T-helper 2 cell treated with Interferon-gamma antibody and Interleukin-4, amounts not matched to agents 100 ng/mL and 5 ng/mL, for 36 hours (primary cell): ENCODE measurements at places on chromosomes 5 and 9. TPM values are rescaled to one million over a fixed set of nuclear protein-coding genes. Genes with fewer than 3 reads are reported as not detected.

Gene PCA3
- not detected in 2 replicates for total RNA-seq

Gene LIX1
- not detected in 2 replicates for total RNA-seq

Gene SPATA31E1
- total RNA-seq, result not detected in 2 replicates

Gene GNE
- 18.4 and 19.4 TPM in 2 replicates for total RNA-seq

Gene ARSI
- not detected in 2 replicates for total RNA-seq

Gene CDC25C
- total RNA-seq, result 10.5 and 12.6 TPM in 2 replicates

Gene ARL14EPL
- total RNA-seq, result not detected in 2 replicates

Gene SHC3
- not detected in 2 replicates for total RNA-seq

Gene IGFBPL1
- 0.20 TPM in 1 of 2 replicates, not detected in the other for total RNA-seq

Gene PDLIM7
- 43.7 and 48.3 TPM in 2 replicates for total RNA-seq

Gene CARTPT
- not detected in 2 replicates for total RNA-seq

Gene KIF2A
- 174 and 177 TPM in 2 replicates for total RNA-seq

Gene C5orf58
- total RNA-seq, result not detected in 2 replicates

Gene PCDHGB2
- total RNA-seq, result 0.93 and 1.0 TPM in 2 replicates

Gene CDKN2A
- 21.2 and 24.1 TPM in 2 replicates for total RNA-seq

Gene MTAP
- 63.7 and 64.4 TPM in 2 replicates for total RNA-seq

Gene DMRTA1
- not detected in 2 replicates for total RNA-seq

Gene PTGES
- total RNA-seq, result 0.09 TPM in 1 of 2 replicates, not detected in the other

Gene LCN1
- not detected in 2 replicates for total RNA-seq

Gene SMIM33
- 0.59 and 0.80 TPM in 2 replicates for total RNA-seq

Gene IL4
- 4.0 and 7.9 TPM in 2 replicates for total RNA-seq

Gene FBP1
- not detected in 2 replicates for total RNA-seq

Gene CA9
- 0.27 and 0.30 TPM in 2 replicates for total RNA-seq

Gene IL9
- total RNA-seq, result 0.59 TPM in 1 of 2 replicates, not detected in the other

Gene ARID3C
- total RNA-seq, result 0.14 TPM in 2 replicates

Gene BTNL3
- total RNA-seq, result not detected in 2 replicates

Gene NR2F1
- not detected in 2 replicates for total RNA-seq

Gene SPAAR
- total RNA-seq, result not detected in 2 replicates

Gene GPX8
- total RNA-seq, result not detected in 2 replicates

Gene TSSK1B
- not detected in 2 replicates for total RNA-seq

Gene MLANA
- total RNA-seq, result not detected in 2 replicates

Gene PCDHGA12
- 0.16 and 0.18 TPM in 2 replicates for total RNA-seq

Gene FAM81B
- not detected in 2 replicates for total RNA-seq

Gene BAAT
- total RNA-seq, result not detected in 2 replicates

Gene SLC27A6
- not detected in 2 replicates for total RNA-seq

Gene S1PR3
- total RNA-seq, result 0.82 and 1.0 TPM in 2 replicates

Gene OR1Q1
- not detected in 2 replicates for total RNA-seq

Gene CYLC2
- total RNA-seq, result not detected in 2 replicates

Gene RANBP17
- not detected in 2 replicates for total RNA-seq

Gene GPRIN1
- 2.1 and 2.4 TPM in 2 replicates for total RNA-seq

Gene CATSPER3
- total RNA-seq, result 0.70 and 0.95 TPM in 2 replicates

Gene TIFAB
- not detected in 2 replicates for total RNA-seq
